Foreskin keratinocyte (primary cell): ENCODE measurements at places on chromosomes 4 and X.

DNA sequence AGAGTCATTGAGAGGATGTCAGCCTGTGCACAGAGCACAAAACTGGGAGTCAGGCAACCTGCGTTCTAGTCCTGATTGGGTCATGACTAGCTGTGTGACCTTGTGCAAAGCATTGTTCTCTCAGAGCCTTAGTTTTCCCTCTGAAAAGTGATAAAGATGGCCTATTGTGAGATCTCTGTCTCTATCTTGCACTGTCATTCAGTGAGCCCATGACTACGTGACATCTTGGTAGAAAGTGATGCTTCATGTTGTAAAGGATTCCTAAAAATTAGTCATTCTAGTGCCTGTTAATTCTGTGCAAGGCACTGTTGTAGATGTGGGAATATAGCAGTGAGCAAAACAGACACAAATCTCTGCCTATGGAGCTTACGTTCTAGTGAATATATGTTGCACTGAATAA, 2.5 kb downstream of the PGRMC1 start:
- DNase-seq: no peak

GRCh38 chr4:32525420-32525819, 1805.3 kb downstream of the PCDH7 start:
- no peak for DNase-seq

DNA sequence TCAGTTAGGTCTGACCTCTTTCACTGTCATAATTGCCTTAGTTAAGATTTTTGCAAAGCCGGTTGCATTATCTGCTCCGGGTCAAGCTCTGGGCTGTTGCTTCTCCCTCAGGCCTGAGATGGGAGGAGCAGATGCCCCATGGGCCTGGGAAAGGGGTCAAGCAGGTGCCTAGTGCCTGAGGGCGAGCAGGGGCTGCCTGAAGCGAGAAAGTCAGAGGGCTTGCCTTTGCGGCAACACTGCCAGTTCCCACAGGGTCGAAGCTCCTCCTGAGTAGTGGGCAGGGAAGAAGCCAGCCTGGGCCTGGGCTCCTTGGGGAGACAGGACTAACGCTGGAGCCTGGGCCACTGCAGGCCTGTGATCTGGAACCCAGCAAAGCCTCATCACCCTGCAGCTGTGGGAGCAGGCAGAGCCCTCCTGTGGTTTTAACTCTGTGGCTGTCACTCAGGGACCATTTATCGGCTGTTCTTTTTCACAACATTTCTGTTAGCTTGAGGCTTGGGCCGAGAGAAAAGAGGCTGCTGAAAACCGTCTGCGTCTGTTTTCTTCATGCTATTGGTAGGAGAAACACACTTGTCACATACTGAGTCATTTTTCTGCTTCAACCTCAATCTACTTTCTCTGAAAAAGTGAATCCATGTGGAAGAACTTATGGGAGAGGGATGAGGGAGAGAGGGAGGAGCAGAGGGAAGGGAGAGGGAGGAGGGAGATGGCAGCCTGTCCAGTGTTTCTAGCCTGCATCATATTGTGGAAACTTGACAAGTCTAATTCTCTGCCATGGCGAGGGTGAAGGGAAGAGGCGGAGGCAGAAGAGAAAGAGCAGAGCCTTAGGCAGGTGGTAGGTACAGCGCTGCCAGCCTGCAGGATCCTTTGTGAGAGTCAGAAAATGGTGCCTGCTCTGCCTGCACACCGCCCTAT, 68.4 kb downstream of the RHOH start:
- no peak for DNase-seq

GRCh38 chrX:85573801-85574200, 194.3 kb upstream of the POF1B start:
- DNase-seq: no peak

DNA sequence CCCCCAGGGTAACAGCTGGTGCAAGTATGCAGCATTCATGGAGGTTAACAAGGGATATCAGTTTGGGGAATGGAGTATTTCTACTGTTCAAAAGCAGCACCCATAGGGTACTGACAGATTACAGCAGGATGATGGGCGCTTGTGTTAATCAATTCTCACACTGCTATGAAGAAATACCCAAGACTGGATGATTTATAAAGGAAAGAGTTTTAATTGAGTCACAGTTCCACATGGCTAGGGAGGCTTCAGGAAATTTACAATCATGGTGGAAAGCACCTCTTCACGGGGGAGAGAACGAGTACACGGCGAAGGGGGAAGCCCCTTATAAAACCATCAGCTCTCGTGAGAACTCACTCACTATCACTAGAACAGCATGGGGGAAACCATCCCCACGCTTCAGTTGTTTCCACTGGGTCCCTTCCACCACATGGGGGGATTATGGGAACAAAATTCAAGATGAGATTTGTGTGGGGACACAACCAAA, 64.1 kb downstream of the TNIP2 start:
- DNase-seq: no peak

- DNase-seq: no peak
Observed at GRCh38 chr4:169030562-169030982, 20.5 kb upstream of the CBR4 start.
